Stimulated activated CD4-positive, alpha-beta T cell treated with anti-CD3 and anti-CD28 coated beads, Interleukin-1b, Interleukin-23, amount 100 ng/mL, for 1 hour (primary cell): ENCODE measurements at places on chromosomes 5 and 9.

- DNase-seq, result no peak
Observed at GRCh38 chr5:118687661-118688621, 300.4 kb downstream of the DTWD2 start.

- DNase-seq, result no peak
Observed at GRCh38 chr9:29753638-29754037, 2180.4 kb upstream of the C9orf72 start.

- DNase-seq, result no peak
Observed at GRCh38 chr5:35066260-35066795, 18.6 kb upstream of the AGXT2 start.

- DNase-seq, result no peak
Observed at GRCh38 chr5:116887104-116887503, 312.5 kb upstream of the SEMA6A start.

DNA sequence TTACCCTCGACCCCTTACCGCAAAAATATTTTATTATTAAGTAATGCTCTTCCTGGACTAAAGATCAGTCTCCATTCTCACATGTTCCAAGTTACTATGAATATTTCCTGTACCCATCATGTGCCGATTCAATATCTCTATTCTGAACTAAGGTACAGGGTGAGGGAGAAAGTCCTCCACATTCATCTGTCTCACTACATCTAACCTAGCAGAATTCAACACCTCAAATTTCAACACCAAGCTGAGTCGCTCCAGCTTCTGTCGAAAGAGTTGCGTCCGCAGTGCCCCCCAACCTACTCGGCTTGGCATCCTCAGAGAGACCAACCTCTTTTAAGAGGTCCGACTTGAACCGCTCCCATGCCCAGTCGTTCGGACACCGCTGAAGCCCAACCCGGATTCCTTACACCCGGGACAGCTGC lies 1.0 kb downstream of the CERT1 start:
- DNase-seq, result no peak

DNA sequence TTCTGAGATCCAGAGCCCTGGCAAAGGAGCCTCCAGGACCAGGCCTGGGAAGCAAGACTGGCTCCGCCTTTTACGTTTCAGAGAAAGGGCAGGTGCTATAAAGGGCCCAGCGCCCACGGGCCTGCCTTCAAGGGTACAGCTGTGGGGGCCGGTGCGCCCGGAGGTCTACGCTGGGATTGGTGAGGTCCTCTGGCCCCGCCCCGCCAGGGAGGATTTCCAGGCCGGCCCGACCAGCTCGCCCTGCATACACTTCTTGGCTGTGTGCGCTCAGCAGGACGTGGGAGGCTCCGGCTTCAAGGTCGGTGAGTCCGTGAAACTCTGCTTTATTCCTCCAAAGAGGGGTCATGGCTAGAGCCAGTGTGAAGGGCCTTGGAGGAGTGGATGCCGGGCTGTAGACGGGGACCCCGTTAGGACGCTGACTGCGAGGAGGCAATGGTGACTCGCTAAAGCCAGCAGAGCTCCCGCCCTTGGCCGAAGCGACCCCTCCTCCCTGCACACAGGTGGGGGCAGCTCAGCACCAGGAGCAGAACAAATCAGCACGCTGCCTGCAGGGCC lies at the start of gene CKMT2:
Gene CKMT2 (plus strand): TSS at position 243 of the 555 bp plus-strand sequence. CDS start 17,811 bp downstream, outside the sequence.
- DNase-seq, result no peak

GRCh38 chr9:83620841-83621636 lies 1.9 kb upstream of the IDNK start:
- peak; percentile 24 for DNase-seq

- no peak for DNase-seq
Observed at GRCh38 chr5:148809781-148810524, 16.5 kb upstream of the ADRB2 start.

- no peak for DNase-seq
Observed at GRCh38 chr5:141050622-141051520, at the start of gene PCDHB1. PCDHB1 (plus strand) TSS chr5:141051374; CDS start chr5:141051471, 97 bp downstream.

DNA sequence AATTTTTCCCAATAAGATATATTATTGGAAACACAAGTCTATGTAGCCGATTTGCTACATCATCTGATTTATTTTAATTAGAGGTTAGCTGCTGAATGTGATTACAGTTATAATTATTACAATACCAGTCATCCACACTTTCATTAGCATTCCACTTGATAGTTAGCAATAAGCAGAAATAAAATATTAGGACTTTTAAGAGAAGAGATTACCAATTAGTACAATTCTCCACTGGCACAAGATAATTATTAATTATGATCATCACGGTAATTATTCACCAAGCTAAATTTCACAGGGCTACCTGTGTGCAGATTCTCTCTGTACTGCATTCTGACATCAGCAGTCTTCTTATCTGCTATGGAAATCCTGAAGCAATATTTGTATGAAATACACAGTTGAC lies 474.7 kb downstream of the TLE4 start:
- DNase-seq, result no peak

DNA sequence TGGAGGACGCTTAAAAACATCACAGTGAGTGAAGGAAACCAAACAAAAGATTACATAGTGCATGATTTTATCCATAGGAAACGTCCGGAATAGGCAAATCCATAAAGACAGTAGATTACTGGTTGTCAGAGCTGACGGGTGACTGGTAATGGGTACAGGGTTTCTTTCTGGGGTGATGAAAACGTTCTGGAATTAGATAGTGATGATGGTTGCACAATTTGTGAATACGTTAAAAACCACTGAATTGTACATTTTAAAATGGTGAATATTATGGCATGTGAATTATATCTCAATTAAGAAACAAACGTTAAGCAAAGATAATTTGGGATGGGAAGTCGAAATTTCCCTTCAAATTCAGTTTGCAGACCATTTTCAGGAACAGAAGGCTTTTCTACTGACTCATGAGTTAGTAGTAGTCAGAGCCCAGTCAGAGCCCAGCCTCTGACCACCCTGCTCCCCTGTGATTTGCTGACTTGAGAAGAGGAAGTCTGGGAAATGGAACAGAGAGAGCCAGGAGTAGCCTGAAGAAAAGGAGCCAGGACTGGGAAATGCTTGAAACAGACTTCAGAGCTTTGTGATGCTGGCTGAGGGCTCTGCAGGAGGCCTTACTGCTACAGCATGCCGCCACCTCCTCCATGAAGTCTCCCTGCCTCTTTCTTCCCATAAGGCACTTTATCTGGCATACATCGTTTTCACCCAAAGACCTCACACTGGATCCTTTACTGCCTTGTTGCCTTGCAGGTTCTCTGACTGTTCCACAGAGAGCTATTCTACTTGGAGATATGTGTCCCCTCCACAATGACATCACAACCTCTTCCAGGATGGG lies 46.4 kb upstream of the CTNNA1 start:
- no peak for DNase-seq

DNA sequence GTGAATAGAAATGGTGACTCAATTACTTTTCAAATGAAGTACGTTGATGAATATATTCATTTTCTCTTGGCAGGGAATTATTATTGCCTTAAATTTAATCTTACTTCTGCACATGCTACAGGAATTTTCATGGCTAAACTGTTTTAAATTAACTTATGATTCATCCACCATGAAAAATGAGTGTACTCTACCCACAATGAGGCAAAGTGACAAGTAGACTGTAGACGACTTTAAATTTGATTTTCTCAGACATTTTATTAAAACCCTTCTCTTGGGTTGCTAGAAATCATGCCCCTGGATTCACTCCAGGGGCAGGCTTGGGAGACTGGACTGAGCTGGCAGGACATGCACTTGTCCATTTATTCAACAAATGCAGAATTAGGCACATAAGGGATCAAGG lies 23.5 kb upstream of the ERAP2 start:
- DNase-seq, result no peak

DNA sequence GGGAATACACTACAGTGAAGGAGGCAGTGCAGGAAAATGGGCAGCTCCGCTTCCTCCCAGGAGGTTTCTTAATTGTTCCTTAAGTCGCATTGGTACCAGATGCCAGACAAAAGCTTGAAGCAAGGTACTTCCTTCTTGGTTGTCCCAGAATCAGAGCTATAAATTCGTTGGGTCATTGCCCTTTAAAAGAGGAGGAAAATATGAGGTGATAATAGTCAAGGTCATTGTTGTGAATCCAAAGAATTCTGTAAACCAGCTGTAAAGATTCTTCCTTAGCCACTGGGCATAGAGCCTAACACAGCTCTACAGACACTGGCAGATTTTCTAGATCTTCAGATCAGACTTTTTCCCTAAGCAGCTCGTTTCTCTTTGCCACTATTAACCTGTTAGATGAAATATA lies 444.1 kb upstream of the TLE4 start:
- no peak for DNase-seq

- no peak for DNase-seq
Observed at GRCh38 chr5:94740286-94740685, 121.8 kb downstream of the SLF1 start.

DNA sequence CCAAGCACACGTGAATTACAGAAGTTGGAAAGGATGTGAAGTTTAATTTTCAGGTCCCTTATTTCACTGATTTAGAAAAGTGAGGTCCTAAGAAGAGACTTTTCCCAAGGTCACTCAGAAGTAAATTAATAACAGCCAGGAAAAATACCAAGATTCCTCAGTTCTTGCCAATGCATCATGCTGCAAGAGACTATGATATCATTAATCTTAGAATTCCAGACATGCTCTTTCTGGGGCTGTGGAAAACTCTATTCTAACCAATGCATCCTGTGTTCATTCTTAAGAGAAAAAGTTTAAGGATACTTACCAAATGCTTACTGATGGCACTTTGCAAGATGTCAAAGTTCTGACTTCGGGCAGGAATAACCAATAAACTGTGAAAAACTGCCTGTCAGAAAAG lies 42.8 kb downstream of the TEX10 start:
- DNase-seq, result no peak

DNA sequence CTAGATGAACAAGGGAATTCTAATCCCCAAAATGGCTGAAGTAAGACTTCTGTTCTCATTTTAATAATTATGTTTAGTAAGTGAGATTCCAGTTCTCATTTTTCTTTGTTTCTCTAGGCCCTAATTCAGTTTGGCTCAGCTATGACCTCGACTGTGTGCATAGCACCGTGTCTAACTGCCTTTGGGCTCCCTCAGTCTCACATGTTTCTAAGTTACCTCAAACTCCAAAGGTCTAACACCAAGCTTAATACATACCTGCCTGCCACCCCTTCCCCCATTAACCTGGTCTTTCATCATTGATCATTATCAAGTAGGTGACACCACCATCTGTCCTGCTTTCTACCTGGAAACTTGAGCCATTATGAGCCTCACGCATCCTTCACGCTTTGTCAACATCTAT lies 273.2 kb downstream of the SAXO1 start:
- DNase-seq, result no peak

DNA sequence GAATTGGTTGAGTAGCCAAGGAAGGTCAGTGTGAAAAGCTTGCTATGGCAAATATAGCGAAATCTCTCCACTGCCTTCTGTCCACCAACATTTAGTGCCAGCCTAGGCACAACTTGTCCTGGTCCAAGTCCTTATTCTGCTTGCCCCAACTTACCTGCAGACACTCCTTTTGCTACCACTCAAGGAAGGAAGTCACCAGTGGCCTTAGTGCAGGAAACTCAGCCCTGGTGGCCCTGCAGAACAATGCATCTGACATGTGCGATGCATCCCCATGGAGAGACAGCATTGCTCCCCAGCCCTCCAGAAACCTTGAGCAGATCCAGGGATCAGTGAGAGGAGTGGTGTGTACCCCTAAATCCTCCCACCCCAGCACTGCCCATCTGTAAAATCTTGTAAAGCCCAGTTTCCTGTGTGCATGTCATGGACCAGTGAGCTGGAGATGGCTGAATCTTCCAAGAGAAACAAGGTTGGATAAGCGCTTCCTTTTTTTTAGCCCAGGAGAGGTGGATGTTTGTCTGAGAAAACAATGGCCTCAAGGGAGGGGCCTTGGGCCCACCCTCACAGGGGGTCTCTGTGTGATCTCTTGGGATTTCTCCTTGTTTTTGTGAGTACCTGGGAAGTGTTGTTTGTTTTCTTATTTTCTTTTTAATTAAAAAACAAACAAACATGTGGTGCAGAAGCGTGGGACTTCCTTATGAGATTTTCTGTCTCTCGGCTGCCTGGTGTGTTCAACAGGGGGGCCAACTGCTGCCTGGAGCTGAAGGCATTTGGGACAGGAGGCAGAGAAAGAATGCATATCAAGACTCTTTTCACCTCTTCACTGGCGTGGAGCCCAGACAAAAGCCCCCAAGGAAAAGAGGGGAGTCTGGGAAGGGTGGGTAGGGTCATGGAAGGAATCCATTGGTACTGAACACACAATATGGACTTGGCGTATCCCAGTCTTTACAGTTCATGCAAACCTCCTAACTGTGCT lies 3.6 kb downstream of the FOXI1 start:
- DNase-seq, result no peak

- DNase-seq, result no peak
Observed at GRCh38 chr9:87878989-87879511, 3.6 kb upstream of the SPATA31E1 start.

GRCh38 chr5:136058972-136059354 lies 30.2 kb downstream of the TGFBI start:
- no peak for DNase-seq

DNA sequence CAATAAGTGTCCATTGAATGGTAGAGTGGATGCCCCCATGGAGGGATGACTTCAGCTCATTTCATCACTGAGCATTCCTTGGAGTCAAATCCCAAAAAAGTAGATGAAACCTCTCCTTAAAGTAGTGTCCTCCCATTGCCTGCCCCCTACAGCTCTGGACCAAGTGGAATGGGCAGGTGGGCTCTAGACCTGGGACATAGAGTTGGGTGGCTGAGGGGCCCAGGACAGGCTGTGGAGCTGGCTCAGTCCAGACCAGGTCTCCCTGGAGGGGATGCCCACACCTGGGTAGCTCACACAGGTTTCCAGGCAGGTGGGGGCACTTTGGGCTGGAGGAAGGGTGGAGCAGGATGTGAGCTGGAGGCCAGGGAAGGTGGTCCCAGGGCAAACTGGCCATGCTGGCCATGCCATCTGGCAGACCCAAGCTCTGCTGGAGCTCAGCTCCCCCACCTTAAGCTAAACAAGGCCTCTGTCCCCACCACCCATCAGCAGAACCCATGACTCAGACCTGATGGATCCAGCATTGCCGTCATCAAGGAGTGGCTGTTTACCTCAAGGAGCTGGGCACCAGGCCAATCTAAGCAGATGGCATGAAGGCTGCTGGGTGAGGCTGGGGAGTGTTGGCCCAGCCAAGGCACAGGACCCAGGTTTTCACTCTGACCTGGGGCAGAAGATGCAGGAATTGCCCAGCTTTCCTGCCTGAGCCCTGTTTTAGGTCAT lies 6.2 kb upstream of the SPINK4 start:
- no peak for DNase-seq

GRCh38 chr5:104890767-104891166 lies 1328.2 kb upstream of the NUDT12 start:
- DNase-seq, result no peak

GRCh38 chr5:107290780-107291398 lies 379.8 kb downstream of the EFNA5 start:
- no peak for DNase-seq

- no peak for DNase-seq
Observed at GRCh38 chr9:5587024-5587423, 41.9 kb upstream of the RIC1 start.

GRCh38 chr5:181204113-181204825 lies 727 bp downstream of the TRIM7 start:
- DNase-seq, result no peak
